ENCODE measurements at places on chromosomes 16 and 17.

GRCh38 chr17:75783803-75784472 lies 668 bp upstream of the UNK start:
- DNase-seq = no peak

DNA sequence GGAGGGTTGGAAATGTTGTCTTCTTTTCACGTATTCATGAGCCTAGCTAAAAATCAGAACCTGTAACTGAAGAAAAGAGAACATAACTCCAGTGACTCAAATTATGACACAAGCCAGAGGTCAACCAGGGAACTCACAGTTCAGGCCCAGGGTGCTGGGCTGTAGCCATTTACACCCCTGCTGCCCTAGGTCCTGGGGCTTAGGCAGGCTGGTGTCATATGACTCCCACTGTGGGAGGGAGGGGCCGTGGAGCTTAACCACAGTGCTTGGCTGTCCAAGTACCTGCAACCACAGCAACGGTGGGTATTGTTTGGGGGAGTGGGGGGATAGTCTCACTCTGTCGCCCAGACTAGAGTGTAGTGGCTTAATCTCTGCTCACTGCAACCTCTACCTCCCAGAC lies 71.1 kb upstream of the AMZ2 start:
- DNase-seq = no peak

DNA sequence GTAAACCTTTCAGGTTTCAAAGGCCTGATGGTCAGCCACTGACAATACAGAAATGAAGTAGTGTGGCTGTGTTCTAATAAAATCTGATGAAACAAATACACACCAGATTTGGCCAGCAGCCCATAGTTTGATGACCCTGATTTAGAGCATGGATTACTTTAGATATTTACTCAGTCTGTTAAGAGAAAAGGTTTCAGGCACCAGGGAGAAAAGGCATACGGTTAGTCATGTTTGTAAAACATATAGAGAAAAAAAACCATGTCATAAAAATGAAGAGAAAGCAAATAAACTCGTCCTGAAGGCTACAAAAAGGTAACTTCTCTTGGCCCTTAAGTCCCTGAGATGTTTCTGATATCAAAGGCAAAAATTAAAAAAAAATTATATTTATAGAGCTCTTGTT lies 112.1 kb downstream of the ADAMTS18 start:
- no peak for DNase-seq

DNA sequence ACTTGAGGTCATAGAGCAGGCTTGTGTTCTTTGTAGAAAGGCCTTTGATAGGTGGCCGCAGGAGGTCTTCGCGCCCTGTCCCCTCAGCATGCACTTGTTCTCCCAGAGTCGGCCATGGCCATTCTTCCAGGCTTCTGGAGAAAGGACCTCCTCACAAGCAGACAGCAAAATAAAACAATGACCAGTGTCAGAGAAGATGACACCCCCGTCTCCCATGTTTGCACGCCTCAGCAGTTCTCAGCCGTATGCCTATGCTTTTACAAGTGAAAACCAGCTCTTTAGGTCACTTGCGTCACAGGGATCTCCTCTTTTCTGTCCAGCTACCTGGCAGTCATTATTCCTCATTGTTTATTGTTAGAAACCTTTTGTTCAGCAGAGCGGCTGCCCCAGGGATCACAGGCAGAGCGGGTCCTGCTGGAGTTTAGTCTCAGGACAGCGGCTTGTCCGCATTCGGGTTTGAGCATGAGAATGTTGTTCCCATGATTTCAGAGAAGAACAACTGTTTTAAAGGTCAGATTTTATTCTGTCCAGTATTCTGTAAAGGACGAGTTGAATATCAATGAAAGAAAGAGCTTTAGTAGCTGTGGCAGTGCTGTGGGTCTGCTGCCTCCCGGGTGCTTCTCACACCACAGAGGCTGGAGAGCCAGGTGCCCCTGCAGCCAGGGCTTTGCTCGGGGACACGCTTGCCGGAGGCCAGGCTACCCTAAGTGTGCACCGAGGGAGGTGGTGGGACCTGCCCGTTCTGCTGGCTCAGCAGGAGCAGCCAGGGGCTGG lies 123.9 kb downstream of the RPTOR start:
- DNase-seq = no peak

GRCh38 chr17:60169921-60170817 lies 20.4 kb downstream of the CA4 start:
- no peak for DNase-seq

DNA sequence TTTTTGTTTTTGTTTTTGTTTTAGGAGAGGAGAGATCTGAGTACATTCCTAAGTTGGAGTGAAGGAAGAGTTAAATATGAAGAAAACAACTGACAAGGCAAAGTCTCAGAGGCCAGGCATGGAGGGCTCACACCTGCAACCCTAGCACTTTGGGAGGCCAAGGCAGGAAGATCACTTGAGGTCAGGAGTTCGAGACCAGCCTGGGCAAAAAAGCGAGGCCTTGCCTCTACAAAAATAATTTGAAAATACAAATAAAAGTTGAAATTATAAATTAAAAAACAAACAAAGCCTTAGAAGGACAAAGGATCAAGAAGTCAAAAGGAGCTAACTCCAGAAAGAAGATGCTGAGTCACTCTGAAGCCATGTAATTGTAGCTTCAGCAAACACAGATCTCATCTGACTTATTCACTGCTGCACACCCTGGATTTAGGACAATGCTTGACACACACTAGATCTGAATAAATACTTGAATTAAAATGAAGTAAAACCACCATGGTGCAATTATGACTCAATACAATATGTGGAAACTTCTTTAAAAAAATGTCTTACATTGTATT lies 9.1 kb downstream of the CEP20 start:
- no peak for DNase-seq

DNA sequence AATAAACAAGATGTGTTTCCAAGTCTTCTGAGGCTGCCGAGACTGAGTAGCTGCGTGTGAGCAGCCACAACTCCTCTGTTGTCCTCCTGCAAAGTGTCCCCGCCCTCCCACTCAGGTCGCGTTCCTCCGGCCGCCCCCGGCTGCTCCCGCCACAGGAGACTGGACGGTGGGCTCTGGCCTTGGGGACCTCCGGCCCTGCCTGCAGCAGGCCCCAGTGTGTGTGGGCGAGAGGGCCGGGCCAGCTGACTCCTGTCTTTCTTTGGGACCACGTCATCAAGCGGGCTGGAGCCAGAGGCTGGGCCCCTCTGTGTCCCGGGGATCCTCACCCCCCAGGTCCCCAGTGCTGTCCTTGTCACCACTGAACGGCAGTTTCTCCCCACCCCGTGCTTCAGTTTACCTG lies 175.3 kb downstream of the NPIPB11 start:
- DNase-seq = no peak

DNA sequence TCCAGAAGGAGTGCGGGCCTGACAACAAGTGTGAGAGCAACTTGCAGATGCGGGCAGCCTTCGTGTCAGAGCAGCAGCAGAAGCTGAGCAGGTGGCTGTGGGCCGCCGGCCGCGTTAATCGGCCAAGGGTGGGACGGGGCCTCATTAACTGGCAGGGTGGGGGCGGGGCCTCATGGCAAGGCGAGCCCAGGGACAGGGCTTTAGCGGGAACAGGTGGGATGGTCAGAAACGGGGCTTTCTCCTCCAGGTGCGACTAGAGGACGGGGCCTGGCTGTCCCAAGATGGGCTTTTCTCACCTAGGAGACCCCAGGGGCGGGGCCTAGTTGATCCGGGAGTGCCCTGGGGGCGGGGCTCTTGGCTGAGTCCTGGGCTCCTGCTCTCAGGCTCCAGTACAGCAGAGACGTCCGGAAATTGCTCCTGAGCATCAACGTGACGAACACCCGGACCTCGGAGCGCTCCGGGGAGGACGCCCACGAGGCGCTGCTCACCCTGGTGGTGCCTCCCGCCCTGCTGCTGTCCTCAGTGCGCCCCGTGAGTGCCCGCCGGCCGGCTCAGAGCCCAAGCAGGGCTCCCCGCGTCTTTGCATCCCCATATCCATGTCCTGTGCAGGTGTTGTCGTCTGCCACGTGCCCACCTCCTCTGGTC lies 18.4 kb upstream of the PDK2 start:
- DNase-seq = no peak

GRCh38 chr16:70688246-70688742 lies 2.4 kb upstream of the MTSS2 start:
- no peak for DNase-seq

DNA sequence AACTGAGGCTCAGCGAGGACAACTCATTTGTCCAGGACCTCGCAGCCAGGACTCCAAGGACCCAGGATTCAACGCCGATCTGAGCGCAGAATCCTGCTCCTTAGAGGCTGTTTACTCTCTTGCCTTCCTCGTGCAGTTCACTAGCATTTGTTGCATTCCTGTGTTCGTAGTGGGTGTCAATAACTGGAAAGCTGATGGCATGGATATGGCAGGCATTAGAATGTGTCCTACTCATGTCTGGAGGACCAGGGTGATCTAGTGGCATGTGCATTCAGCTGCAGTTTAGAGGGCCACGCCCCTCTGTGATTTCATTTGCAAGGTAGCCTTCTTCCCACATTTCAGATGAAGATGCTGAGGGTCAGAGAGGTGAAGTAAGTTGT lies 510 bp downstream of the CRISPLD2 start:
- no peak for DNase-seq

- DNase-seq = no peak
Measured at GRCh38 chr17:20955427-20956323, 87.1 kb downstream of the USP22 start.

GRCh38 chr16:50310308-50311133 lies 44.2 kb downstream of the ADCY7 start:
- no peak for DNase-seq

GRCh38 chr17:10035885-10036284 lies 130.8 kb upstream of the RCVRN start:
- no peak for DNase-seq

DNA sequence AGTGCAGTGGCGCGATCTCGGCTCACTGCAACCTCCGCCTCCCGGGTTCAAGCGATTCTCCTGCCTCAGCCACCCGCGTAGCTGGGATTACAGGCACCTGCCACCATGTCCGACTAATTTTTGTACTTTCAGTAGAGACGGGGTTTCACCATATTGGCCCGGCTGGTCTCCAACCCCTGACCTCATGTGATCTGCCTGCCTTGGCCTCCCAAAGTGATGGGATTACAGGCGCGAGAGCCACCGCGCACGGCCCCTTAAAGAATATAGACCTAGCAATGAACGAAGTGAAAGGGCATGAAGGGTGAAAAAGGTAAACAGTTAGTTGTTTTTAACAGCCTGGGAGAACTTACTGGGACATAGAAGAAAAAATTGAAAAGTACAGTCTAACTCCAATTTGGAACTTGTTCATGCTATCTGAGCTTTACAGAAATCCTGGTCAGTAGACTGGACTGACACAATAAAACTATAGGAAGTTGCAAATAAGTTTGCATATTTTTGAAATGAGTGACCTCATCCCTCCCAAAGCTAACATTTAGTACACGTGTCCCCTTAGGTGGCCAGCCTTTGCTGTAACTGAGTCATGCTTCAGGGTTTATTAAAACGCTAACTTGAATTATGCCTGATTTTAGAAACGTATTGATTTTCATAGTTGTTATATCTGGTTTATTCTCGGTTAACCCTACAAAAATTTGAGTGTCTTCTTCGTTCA lies 1.8 kb downstream of the COG1 start:
- no peak for DNase-seq

DNA sequence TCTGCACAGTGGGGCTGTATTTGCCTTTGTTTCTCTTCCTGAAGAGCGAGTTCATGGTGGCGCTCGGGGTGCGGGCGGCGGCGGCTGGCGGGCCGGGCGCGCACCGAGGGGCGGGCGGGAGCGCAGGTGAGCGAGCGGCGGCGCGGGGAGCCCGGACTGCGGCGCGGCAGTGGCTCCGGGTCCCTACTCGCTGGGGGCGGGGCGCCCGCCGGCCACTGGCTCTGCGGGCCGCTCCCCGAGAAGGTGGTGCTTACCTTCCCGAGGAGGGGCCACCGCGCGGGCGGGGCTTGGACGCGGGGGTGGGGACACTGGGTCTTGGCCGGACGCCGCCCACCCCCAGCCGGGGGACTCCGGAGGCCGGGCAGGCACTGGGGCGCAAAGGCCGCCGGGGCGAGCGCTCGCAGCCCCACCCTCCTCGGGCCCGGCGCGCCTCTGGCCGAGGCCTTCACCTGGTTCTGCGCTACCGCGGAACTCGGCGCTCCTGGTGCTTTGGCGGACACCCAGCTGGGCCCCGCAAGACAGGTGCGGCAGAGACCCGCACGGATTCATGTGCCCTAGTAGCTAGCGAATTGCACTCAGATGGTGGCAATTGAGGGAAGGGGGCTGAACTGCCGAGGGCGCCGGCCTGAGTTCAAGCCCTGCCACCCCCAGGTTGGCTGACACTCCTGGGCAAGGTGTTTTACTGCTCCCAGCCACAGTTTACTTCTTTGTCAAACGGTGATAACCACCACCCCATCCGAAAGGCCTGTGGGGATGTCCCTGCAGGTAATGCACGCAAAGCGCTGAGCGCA lies at the start of gene PPL:
TSS of gene PPL (minus strand) at position 158 of the 791 bp plus-strand sequence. CDS start at position 55, 103 bp downstream.
- DNase-seq = no peak

GRCh38 chr17:51461578-51462004 lies 201.2 kb downstream of the UTP18 start:
- no peak for DNase-seq

GRCh38 chr16:997440-998051 lies 16.0 kb downstream of the SOX8 start:
- DNase-seq = no peak

GRCh38 chr16:13344001-13344400 lies 442.6 kb downstream of the SHISA9 start:
- DNase-seq = no peak

DNA sequence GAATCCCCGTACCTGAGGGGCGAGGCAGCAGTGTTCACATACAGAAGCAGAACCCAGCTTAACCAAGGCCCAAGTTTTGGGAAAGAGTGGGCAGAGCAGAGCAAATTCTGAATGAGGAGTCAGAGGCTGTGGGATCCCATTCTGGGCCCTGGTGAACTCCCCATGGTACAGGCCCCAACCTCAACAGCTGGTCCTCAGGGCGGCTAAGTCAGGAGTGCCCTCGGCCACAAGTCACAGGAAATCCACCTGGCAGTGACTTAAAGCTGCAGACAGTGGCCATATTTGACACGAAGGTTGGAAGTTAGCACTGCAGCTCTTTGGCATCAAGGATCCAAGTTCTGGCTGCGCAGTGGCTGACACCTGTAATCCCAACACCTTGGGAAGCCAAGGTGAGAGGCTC lies 237.1 kb downstream of the PARN start:
- DNase-seq = no peak

- DNase-seq = no peak
Measured at GRCh38 chr16:23424292-23424958, 28.6 kb downstream of the COG7 start.

GRCh38 chr17:27804113-27804512 lies 3.8 kb upstream of the NOS2 start:
- no peak for DNase-seq

DNA sequence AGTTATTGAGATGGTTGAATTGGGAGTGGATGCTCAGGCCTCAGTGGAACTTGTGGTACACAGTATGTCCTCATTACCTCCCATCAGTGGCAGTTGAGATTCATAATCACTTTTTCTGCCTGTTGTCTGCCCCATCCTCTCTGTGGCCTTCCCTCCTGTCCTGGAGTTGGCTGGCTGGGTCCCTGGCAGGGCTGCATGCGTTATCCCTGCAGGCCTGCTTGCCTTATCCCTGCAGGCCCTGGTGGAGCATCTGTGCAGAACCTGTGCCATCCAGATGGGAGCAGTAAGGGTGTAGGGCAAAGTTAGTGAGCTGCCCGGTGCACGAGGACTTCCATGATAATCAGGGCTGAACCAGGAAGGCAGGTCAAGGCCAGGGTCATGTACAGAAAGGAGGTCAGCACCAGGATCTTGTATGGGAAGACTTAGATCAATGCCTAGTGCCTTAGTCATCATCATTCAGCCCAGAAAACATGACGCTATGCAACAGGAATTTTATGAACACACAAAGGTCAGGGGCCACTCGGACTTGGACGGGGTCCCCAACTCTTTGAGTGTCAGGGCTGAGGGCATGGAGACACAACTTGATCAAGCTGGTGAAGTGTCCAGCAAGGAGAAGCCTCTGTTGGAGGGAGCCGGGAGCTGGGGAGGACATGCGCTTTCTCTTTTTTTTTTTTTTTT lies 47.2 kb downstream of the ABCC1 start:
- no peak for DNase-seq
